Stimulated activated memory B cell treated with anti-CD40 and anti-IgM and Interleukin-4, amounts not matched to agents 10 μg/mL and 1 μg/mL and 100 μg/mL, for 72 hours (primary cell): ENCODE measurements at places on chromosomes 4 and X.

- no peak for ATAC-seq
Measured at GRCh38 chr4:158787709-158788475, 19.1 kb downstream of the FNIP2 start.

- ATAC-seq, result no peak
Measured at GRCh38 chr4:1512738-1513660, 106.8 kb upstream of the NKX1-1 start.

- no peak for ATAC-seq
Measured at GRCh38 chr4:2331043-2331420, 69.1 kb upstream of the MXD4 start.

DNA sequence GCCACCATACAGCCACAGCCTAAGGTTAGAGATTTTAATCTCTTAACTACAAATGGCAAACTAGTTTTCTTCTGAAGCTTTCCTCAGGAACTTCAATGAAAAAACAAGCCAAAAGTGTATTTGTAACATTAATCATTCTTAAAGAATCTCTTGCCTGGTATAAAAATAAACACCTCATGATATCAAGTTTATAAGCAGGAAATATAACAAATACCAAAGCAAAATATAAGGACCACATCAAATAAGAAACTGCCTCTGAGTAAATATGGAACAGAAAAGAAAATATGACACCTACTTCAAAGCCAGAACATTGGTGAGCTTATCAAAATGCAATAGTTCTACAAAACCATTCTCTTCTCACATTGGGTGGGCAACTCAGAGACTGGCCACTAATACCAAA is 89.9 kb downstream of the GPC4 start:
- ATAC-seq, result no peak

DNA sequence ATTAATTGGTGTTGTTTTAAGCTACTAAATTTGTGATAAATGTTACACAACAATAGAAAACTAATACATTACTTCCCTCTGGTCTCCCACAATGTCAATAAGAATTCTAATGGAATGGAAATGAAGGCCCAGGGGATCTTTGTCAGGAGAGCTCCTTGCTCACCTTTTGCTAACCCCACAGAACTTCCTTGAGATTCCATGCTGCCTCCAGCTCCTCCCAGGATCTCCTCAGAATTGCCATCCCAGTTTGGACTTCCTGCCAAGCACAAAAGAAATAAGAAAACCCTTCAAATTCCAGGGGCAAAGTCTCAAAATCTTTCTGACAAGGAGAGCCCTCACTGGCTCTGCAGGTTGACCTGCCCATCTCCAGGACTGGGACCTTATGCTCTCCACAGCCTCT is 43.2 kb downstream of the ITIH6 start:
- no peak for ATAC-seq

DNA sequence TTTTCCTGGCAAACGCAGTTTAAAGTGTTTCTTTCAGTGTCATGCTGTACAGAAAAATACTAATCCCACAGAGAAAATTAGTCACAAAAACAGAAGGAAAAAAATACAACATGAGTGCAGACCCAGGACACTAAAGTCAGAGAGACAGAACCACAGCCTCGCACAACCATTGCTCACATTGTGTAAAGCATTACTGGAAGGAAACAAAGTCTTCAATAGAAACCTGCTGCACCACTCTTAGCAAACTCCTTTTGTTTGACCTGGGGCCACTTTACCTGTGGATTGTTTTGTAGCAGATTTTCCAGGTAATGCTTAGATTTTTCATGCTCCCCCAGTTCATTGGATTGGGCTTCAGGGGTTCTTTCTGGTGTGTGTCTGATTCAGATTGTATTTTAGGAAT is 131.8 kb upstream of the TMLHE start:
- ATAC-seq, result no peak

DNA sequence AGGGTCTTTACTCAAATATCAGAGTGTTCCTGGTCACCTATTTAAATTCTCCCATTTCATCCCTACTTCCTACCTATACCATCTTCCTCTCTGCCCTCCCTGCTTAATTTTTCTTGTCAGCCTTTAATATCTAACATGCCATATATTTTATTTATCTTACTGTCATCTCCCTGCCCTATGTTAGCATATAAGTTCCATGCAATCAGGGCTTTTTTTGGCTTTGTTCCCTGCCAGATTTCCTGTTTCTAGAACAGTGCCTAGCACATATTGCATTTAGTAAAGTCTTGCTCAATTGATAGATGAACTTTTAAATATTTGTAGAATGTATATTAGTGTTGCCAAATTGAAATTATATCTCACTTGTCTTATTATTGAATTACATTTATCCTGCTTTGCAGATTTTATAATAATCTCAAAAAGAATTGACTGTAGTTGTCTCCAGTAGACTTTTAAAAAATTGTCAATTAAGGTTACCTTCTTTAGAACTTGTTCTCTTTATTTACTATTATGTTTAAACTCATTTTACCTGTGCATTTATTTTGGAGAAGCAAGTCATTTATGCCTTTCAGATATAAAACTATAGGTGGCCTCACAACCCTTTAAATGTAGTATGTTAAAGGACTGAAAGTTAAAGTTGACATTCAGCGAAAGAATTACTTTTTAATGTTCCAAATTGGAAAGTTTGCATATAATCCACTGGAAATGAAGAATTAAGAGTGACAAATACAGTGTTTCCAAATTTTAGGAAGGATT is 108.2 kb upstream of the BMPR1B start:
- ATAC-seq, result no peak

DNA sequence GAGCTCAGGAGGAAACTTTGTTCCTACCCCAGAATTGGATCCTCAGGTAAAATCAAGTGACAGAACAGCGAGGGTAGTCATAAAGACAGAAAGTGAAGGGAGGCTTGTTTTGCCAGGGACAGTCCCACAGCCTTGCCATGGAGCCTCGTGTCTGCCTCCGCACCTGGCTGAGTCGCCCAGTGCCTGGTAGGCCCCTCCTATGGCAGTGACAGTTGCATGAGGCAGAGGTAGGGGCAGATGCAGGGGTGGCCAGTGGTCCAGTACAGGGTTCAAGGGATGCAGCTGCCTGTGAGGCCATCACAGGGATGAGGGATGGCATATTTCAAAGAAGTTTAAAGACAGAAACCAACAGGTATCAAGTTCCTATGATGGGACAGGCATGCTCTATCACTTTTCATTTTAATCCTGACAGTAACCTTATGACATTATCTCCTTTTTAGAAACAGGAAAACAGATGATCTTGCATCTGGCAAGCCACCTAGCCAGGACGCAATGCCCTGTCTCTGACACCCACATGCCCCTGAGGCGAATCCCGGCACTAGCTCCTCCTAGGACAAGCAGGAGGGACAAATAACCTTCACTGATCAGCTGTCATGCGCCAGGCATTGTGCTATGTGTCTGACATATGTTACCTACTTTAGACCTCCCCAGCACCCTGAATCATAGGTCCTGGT is 127.4 kb upstream of the ENPP6 start:
- peak; percentile 37 for ATAC-seq

DNA sequence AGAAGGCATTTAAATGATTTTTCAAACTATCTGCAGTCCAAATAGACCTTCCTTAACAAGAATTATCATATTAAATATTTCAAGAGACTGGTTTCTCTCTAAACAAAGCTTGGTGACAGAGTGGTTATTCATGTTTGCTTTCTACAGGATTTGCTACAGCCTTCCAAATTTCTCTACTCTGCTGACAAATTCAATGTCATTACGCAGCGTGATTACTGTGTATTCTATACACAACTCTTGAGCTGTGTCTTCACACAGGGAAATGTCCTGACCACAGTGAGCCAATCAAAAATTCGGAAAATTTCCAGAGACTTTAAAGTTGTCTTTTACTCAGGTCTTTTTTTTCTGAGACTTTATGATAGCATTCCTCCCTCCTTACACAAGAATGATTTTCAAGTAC is 75.6 kb downstream of the EFHC2 start:
- ATAC-seq, result no peak

DNA sequence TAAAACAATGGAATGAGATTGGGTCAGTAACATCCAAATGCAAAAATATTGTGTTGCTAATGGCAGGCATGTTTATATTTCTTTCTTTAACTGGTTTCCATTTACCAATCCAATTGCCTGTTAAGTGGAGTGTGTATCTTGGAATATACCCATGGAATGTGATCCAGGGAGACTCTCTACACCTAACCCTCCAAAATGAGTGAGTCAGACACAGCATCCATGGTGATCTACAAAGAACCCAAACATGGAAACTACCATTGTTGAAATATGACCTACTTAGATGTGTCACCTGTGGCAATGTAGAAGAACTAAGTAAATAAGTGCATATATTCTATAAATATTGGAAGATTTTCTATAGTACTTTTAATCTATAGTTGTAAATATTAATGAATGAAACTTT is 110.3 kb downstream of the AREG start:
- ATAC-seq, result no peak

DNA sequence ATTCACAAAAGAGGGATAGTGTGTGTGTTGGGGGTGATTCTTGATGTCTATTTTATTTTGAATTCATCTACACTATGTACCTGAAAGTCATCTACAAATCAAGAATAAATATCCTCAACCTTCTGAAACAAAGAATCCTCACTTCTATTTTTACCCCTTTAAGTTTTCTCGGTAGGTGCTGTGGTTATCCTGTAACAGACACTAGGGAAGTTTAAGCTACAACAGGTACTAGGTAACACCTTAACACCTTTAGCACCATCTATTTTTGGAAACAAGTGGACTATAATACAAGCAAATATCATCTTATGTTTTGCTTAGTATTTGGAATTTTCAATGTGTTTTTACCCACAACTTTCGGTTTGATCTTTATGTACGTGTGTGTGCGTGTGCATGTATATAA is 12.0 kb upstream of the BDH2 start:
- ATAC-seq, result no peak

DNA sequence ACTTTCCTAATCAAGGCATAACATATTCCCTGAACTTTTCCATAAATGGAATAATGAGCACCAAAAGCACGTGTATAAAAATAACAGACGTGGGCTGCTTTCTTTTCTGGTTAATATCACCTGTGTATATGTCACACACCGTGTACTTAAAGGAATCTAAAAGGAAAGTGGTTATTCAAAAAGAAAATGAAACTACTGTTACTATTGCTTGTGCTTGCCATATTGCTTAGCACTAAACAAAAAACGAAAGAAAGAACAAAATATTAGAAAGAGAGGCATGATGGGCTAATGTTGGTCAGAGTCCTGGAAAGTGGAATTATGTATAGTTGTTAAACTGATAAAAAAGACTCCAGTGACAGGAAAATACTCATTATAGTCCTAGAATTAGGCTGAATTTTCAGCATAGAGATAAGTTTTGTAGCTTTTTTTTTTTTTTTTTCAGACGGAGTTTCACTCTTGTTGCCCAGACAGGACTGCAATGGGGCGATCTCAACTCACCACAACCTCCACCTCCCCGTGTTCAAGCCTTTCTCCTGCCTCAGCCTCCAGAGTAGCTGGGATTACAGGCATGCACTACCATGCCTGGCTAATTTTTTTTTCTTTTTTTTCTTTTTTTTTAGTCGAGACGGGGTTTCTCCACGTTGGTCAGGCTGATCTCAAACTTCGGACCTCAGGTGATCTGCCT is 123.2 kb downstream of the PABPC4L start:
- ATAC-seq, result no peak

DNA sequence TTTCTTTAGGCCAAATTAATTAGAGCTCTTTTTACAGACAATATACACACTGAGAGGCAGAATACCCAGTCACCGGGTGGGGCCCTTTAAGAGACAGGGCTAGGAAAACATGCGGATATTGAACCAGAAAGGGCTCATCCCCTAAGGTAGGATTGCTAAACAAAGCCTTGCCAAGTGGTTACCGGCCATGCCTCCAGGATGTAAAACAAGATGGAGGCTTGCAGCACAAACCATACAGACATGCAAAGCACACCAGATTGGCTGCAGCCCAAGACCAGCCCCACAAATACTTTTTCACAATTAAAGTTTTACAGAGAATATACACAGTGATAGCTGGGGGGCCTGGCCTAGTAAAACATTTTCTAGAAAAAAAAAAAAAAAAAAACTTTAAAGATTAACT is 210.0 kb downstream of the KLHL4 start:
- no peak for ATAC-seq

- no peak for ATAC-seq
Measured at GRCh38 chr4:176874721-176875445, 82.2 kb upstream of the VEGFC start.

- ATAC-seq, result no peak
Measured at GRCh38 chrX:18194688-18195087, 26.0 kb downstream of the BEND2 start.

DNA sequence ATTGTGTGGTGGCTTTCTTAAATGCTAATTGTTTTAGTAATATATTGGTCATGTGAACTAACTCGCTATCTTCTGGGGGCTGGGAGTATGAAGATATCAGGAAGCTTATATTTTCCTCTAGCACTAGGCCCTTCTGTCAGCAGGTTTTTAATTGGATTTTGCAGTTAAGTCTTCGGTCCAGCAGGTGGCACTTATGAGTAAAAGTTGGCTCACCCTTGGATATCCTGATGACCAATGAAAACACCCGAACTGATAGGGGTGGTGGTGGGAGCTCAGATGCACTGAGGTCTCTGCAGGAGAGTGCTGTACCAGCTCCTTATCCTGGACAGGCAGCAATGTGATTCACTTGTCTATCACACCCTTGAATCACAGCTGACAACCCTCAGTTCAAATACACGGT is 1365.8 kb upstream of the DIAPH2 start:
- ATAC-seq, result no peak

DNA sequence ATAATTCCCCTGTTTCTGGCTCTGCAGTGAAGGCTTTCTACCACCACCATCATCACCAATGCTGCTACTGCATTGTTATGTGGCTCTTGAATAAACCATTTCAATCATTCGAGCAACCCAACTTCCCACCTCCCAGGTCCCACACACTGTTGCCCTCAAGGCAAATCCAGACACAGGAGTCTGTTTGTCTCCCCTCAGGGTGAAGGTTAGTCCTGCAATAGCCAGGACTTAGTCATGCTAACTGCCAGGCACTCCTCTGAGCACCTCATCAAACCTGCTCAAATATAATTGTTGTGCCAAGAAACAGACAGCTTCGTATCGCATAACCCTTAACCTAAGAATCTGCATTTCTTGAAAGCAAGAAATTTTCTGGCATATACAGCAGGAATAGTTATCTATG is 213.2 kb downstream of the KDR start:
- no peak for ATAC-seq

- ATAC-seq, result no peak
Measured at GRCh38 chr4:162475246-162475645, 311.4 kb upstream of the FSTL5 start.

GRCh38 chrX:144798972-144799371 is 448.3 kb upstream of the SPANXN1 start:
- no peak for ATAC-seq

GRCh38 chr4:41381384-41381783 is 124.7 kb downstream of the UCHL1 start:
- ATAC-seq, result no peak

GRCh38 chrX:16592194-16592770 is 57.7 kb upstream of the S100G start:
- ATAC-seq, result no peak

DNA sequence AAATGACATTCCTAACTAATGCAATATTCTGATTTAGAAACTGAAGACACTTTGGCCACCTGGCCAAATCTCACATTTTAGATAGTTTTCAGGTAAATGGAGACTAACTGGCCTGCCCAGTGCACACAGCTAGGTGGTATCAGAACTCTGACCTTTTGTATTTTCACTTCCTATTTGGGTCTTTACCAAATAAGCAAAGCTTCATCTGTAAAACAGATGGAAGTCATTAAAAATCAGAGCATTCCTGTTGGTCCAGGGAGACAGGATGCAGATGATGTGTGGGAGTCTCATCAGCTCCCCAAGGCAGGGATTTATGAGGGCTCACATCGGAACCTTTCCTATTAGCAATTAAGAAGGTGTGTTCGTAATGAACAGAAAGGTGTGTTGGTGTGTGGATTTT is 57.7 kb downstream of the ARHGAP10 start:
- no peak for ATAC-seq
